Caco-2 (cell line): ENCODE measurements at places on chromosomes 5 and 9. TPM values are rescaled to one million over a fixed set of nuclear protein-coding genes. Genes with fewer than 3 reads are reported as not detected.

GRCh38 chr5:32850817-32851496 lies 139.8 kb downstream of the NPR3 start:
- no peak for DNase-seq

DNA sequence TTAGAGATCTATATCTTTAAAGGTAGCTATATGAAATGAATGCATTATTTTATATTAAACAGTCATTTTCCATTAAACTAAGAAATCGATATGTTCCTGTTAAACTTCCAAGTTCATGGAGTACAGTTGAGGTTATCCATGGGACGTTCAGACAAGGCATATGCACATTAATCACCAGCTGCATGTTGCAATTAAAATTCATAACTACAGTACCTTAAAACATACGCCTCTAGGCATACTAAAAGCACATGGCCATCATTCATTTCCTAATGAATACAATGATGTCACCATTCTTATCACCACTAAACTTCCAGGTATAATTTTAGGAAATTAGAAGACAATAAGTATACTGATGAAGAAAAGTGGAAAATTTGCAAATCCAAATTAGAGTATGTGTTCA lies 174.3 kb downstream of the CDH12 start:
- DNase-seq = no peak

STING1 gene
- not detected in 2 replicates for total RNA-seq

ADRB2 gene
- not detected in 2 replicates for total RNA-seq

- no peak for DNase-seq
Observed at GRCh38 chr9:2072752-2073405, 57.7 kb downstream of the SMARCA2 start.
